ENCODE measurements at places on chromosomes 1 and 21.

GRCh38 chr1:222975472-222976122 lies 160.8 kb downstream of the DISP1 start:
- no peak for DNase-seq

- no peak for DNase-seq
Observed at GRCh38 chr1:63887809-63888208, 114.0 kb downstream of the ROR1 start.

DNA sequence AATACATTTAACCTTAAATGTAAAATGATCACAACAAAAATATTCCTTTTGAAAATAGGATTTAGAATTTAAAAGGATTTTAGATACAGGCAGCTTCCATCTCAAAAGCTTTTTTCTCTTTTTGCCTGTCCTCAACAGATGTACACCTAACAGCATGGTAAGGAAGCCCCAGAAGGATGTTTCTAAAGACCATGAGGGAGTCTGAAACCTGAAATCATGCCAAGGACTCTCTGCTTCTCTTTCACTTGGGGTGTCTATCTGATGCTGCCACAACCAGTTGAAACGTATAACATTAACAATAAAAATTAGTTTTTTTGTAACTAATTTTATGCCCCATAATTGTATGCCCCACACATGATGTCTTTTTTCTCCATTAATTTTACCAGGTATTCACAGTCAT lies 5.4 kb upstream of the ZNF281 start:
- no peak for DNase-seq

DNA sequence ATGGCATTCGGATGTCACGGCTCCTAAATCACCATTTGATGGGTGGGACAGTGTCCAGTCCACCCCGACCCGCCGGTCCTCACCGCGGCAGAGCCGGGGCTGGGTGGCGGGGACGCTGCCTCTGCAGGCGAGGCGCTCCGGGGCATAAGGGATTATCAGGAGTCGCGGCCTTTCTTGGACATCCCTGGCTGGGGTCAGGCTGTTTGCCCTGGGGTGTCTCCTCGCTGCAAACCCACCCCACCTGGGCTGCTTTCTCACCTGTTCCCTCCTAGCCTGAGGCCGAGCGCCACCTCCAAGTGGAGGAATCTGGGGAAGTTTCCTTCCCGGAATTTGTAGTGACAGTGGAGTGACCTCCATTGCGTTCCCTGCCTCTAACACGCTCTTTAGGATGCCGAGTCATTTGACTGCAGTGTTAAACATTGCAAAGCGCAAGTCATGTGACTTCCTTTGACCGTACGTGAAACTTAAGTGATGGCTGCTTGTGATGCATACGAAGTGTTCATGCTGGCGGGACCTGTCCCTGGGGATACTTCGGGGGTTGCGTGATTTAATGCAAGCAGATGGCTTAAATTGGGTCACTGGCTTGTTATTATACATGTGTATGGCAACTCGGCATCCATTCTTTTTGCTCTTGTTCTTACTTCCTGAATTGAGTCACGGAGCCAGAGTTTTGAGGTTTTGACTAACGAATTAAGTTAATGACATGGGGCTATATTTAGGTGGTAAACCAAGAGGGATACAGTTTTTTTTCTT lies 536 bp downstream of the LGALS8 start:
- DNase-seq, result peak; percentile 93

DNA sequence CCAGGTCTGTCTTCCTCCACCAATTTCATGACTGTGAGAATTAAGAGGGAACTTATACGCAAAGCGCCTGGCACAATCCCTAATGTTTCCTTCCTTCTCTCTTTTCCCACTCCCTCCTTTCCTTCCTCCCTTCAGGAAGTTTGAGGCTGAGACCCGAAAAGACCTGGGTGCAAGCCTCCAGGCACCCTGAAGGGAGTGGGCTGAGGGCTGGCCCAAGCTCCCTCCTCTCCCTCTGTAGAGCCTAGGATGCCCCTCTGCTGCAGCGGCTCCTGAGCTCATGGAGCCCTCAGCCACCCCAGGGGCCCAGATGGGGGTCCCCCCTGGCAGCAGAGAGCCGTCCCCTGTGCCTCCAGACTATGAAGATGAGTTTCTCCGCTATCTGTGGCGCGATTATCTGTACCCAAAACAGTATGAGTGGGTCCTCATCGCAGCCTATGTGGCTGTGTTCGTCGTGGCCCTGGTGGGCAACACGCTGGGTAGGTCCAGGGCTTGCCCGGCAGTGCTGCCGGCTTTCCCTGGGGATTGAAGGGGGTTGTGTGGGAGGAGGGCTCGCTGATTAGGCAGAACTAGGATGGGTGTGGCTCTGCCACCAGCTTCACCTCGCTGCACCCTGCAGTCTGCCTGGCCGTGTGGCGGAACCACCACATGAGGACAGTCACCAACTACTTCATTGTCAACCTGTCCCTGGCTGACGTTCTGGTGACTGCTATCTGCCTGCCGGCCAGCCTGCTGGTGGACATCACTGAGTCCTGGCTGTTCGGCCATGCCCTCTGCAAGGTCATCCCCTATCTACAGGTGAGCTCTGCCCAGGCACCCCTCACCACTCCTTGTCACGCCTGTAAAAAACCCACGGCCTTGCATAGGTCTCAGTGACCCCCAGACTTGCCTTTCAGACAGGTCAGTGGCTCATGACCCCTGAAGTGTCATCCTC lies 1.7 kb downstream of the HCRTR1 start:
- DNase-seq, result no peak

DNA sequence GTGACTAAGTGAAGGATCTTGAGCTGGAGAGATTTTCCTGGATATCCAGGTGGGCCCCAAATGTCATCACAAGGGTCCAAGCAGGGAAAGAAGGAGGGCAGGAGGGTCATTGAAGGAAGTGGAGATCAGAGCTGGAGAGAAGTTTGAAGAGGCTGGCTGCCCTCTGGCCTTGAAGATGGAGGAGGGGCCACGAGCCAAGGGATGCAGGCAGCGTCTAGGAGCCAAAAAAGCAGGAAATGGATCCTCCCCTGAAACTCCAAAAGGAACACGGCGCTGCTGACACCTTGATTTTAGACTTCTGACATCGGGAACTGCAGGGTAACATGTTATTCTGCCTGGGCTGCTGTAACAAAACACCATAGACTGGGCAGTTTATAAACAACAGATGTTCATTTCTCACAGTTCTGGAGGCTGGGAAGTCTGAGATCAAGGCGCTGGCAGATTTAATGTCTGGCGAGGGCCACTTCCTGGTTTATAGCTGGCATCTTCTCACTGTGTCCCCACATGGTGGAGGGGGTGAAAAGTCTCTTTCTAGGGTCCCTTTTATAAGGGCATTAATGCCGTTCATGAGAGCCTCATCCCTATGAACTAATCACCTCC lies 28.8 kb upstream of the ZBTB21 start:
- no peak for DNase-seq

DNA sequence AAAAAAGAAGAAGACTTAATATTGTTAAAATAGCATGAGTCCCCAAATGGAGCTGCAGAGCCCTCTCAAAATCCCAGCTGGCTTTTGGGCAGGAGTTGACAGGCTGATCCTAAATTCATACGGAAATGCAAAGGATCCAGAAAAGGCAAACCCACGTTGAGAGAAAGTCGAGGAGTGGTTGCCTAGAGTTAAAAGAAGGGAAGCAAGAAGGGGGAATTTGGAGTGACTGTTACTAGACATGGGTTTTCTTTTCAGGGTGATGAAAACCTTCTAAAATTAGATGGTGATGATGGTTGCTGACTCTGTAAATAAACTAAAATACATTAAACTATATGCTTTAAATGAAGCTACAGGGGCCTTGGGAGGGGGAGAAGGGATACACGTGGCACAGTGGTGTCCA lies 1.6 kb downstream of the DNMT3L start:
- DNase-seq, result peak; percentile 48

GRCh38 chr1:115530407-115530806 lies 111.4 kb upstream of the VANGL1 start:
- DNase-seq, result no peak

DNA sequence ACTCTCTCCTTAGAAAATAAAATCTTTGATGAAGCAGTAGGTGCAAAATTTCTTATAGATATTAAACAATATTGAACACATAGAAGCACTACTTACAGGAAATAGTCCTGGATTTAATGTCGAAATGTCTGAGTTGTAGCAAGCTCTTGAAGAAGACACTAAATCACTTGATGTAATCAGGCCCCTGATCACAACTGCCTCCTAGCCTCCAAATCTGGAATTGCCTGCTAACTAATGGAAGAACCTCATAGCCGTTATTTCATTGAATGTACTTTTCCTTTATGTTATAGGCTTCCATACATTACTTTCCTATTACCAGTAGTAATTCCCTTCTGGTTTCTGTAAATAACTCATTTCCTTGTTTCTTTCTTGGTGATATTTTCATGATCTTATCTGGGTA lies 675.7 kb upstream of the CHRM3 start:
- DNase-seq, result no peak

GRCh38 chr21:46023555-46023954 lies 42.0 kb downstream of the COL6A1 start:
- no peak for DNase-seq

- no peak for DNase-seq
Observed at GRCh38 chr1:54273092-54273794, 73.3 kb downstream of the MRPL37 start.

GRCh38 chr1:156004843-156005584 lies 15.7 kb downstream of the SSR2 start:
- no peak for DNase-seq

- peak; percentile 56 for DNase-seq
Observed at GRCh38 chr1:229130028-229130668, 140.8 kb upstream of the RAB4A start.

DNA sequence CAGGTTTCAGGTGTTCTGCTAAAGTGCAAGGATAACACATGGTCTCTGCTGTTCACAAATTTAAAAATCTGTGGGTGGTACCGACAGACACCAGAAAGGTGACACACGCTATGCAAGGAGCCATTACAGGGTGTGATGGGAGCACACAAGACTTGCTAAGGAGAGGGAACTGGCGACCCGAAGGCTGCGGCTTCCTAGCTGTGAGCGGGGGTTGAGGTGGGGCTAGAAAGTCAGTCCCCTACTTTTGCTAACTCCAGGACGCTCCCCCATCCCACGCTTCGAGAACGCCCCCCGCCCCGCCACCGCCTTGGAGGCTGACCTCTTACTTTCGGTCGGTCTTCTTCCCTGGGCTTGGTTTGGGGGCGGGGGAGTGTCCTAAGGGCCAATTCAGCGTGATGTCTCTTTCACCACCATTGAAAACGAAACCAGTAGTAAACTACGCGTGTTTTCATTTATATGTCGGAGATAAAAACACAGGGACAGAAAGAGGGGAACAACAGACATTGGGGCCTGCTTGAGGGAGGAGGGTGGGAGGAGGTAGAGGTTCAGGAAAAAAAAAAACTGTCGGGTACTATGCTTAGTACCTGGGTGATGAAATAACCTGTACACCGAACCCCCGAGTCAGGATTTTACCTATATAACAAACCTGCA lies 1.1 kb downstream of the CKS1B start:
- peak; percentile 93 for DNase-seq

GRCh38 chr1:30665216-30666010 lies 58.0 kb downstream of the MATN1 start:
- DNase-seq, result no peak

GRCh38 chr1:209630383-209631225 lies 21.6 kb downstream of the LAMB3 start:
- DNase-seq, result no peak

DNA sequence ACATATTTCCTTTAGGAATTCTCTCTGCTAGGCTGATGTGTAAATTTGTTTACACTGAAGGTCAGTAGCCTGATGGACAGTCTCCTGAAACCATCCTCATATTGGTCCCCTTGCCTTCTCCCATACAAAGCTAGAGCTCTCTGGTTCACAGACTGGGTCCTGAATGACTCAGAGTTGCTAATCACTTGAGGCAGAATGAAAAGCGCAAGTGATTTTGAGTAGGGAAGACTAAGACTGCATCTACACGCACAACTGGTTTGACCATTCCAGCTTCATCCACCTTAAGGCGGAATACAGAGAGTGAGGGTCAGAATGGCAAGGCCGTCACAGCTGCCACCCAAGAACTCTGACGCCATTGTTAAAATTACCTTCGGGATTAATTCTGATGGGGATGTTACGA lies 70.2 kb upstream of the KIF26B start:
- no peak for DNase-seq

DNA sequence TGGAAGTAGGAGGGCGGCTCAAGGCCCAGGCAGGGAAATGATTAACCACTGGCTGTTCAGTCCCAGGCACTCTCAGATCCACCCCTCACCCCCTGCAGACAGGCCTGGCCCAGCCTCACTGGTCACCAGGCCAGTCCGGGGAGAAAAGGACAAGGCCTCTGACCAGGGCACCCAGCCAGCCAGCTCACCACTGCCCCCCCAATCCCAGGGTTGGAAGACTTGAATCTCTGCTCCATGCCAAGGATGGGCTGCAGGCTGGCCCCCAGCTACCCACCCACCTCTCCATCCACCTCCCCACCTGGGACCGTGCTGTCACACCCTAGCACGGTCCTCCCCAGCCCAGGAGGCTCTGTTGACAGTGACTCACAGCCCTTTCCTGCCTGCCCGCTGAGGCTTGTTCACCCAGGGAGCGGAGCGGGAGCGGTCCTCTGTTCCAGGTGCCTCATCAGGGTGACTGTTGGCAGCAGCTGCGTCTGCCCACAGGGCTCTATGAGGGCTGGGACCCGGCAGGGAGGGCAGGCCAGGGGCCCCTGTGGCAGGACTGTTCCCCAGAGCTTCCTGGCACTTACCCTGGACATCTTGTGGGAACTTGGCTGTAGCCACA lies 2.2 kb downstream of the LAD1 start:
- DNase-seq, result no peak

Data from suppressor macrophage treated with lipopolysaccharide for 4 hours (primary cell).